SW480 (cell line): ENCODE measurements at places on chromosomes 5 and 9.
A peak's percentile ranks its signal among the peaks of the same experiment; 100 is the strongest.

DNA sequence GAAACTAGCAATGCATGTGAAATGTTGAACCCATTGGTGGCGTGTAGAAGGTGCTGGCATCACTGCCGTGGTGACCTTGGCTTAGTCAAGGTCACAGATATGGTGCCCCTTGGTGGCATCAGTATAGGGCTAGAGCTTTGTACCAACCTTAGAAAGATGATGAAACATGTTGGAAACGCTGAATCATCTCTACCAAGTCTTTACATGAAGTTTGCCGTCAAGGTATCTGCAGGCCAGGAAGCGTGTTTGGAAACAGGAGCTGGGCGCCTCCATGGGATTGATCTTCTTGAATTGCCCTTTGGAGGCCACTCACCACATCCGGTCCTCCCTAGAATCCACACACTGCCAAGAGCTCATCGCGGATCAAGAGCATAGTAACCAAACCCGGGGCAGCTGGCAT is 16.9 kb upstream of the BOD1 start:
- DNase-seq, result peak; percentile 75

DNA sequence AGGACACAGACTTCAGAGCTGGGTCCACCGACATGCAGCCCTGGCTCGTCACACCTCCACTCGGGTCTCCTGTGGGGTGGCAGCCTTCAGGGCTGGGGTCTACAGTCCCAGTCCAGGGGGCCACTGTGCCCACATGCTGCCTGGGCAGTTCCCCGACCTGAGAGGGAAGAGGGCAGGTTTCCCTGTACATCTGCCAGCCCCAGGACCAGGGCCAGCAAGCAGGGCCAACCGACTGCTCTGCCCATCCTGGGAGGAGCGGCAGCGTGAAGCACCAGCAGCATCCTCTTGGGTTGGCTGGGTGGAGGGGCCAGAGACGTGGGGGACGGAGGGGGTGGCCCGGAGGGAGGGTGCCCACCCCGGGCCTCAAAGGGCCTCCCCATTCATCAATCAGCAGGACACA is 120.6 kb upstream of the SARDH start:
- no peak for DNase-seq

GRCh38 chr9:124764774-124765438 is 6.2 kb downstream of the NR6A1 start:
- DNase-seq, result peak; percentile 63

DNA sequence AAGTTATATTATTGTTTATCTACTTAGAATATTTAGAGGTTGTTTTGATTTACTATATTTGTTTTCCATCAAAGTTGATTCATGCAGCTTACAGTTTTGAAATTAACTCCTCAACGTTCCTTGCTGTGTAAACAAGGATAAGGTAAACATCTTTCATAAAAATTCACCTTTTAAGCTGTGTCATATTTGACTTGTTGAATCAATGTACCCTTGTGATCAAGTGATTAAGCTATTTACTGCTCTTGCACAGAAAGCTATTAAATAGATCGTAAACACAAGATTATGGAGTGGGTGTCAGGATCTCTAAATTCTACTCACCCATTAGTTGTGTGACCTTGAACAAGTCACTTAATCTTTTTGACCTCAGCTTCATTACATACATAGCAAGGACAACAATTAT is 2054.0 kb upstream of the NUDT12 start:
- no peak for DNase-seq
